ENCODE measurements at places on chromosomes 13 and 19.

- no peak for DNase-seq
These were observed 525 bp downstream of the CARS2 start for GRCh38 chr13:110705356-110705825.

GRCh38 chr13:75402787-75403186, 79.2 kb downstream of the TBC1D4 start:
- DNase-seq = no peak

- DNase-seq = no peak
These were observed 129.0 kb upstream of the SPRY2 start for GRCh38 chr13:80469853-80470381.

GRCh38 chr19:309206-309565, 18.0 kb upstream of the PLPP2 start:
- no peak for DNase-seq

- DNase-seq = no peak
These were observed 174.8 kb upstream of the SERP2 start for GRCh38 chr13:44198826-44199225.

DNA sequence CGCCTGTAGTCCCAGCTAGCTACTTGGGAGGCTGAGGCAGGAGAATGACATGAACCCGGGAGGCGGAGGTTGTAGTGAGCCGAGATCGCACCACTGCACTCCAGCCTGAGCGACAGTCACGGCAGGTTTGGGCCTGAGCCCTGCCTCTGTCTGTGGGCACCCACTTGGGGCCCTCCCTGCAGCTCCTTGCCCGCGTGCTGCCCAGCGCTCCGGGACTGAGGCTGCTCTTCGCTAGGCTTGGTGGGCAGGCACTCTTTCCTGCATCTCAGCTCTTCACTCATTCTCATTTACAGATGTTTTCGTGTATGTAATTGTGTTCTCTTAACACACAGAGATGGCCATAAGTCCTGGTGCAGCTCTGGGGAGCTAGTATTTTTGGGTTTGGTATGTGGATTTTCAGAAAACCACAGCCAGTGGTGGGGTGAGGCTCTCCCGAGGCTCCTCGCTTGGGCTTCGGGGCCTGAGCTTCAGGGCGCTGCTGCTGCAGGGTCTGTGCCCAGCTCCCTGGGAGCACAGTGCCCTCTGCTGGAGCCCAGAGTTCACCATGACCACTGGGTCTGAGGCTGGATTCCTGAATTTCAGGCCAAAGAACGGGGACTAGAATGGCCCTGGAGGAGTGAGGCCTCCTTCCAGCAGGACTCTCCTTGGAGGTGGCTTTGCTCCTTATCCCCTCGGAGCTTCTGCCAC, 15.2 kb downstream of the UPF1 start:
- DNase-seq = peak; percentile 45

- no peak for DNase-seq
These were observed 21.7 kb upstream of the CALM3 start for GRCh38 chr19:46579361-46579879.

DNA sequence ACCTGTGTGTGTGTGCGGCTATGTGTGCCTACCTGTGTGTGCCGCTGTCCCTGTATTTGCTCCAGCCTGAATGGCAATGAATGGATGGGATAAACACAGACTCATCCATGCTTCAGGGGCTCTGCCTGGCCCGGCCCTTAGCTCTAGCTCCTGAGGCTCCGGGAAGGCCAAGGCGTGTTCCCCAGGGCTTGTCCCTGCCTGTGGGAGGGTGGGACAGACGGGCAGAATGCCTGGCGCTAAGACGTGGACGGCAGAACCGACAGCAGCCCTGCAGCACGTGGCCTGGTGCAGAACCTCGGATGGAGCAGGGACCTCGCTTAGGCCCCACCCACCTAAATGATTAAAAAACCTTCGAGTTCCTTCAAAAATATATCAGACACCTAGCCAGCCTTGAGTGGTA, 57.8 kb upstream of the C13orf46 start:
- no peak for DNase-seq

- no peak for DNase-seq
These were observed 37.4 kb upstream of the EHD2 start for GRCh38 chr19:47675859-47676258.

GRCh38 chr19:42412227-42412626, 15.0 kb downstream of the LIPE start:
- DNase-seq = no peak

DNA sequence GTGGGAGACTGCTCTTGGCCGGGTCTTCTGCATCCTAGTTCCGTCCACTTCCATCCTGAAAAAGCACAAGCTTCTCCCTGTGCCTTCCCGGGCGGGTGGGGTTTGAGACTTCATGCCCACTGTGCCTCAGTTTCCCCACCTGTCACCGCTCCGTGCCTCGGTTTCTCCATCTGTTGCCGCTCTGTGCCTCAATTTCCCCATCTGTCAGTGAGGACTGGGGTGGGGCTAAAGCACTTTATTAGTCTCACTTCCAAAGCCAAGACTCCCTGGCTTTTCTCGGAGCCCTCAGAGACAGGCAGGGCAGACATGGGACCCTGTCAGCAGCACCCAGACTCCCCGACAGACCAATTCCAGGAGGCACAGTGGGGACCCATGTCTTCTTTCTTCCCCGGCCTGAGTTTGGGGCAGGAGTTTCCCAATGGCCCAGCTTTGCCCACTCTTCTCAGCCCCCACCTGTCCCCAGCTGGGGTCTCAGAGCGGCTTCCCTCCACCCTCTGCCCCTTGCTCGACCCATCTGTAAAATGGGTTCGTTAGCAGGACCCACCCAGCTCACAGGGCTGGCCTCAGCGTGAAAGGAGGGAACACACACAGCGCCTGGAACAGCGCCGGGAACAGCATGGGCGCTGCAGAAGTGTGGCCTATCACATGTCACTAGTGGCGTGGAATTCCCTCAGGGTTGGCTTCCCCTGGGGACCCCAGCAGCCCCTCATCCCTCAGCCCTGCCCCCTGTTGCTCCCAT, 4.6 kb upstream of the PEAK3 start:
- DNase-seq = no peak

DNA sequence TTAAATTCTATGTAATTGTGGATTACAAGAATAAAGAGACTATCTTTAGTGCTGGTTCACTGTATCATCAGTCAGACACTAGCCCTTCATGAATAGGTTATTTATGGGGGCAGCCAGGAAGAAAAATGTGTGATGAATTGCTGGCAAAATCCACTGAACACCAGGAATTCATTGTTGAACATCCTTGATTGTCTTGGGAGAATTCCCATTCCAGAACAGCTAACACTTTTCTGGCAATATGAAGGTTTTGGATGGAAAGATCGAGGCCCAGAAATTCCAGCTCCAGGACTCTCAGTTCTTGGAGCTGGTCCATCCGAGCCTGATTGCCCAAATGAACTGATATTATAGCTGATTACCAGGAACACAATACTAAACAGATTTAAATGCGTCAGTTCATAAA, 11.5 kb upstream of the SPART start:
- no peak for DNase-seq

DNA sequence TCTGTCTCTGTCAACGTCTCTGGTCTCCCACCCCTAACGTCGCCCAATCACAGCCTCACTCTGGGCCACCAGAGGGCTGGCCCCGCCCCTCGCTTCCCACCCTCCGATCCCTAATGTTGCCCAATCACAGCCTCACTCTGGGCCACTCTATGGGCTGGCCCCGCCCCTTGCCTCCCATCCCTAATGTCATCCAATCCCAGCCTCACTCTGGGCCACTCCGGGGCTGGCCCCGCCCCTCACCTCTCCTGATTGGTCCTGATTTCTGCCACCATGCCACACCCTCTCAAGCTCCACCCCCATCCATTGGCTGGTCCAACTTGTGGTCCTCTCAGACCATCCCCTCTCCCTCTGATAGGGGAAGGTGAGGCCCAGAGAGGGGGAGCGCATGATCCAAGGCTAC, 24.9 kb downstream of the CELF5 start:
- DNase-seq = no peak

GRCh38 chr13:74115133-74115532, 19.1 kb downstream of the KLF12 start:
- DNase-seq = no peak

- DNase-seq = no peak
These were observed 4.2 kb downstream of the PGPEP1 start for GRCh38 chr19:18344582-18344950.

DNA sequence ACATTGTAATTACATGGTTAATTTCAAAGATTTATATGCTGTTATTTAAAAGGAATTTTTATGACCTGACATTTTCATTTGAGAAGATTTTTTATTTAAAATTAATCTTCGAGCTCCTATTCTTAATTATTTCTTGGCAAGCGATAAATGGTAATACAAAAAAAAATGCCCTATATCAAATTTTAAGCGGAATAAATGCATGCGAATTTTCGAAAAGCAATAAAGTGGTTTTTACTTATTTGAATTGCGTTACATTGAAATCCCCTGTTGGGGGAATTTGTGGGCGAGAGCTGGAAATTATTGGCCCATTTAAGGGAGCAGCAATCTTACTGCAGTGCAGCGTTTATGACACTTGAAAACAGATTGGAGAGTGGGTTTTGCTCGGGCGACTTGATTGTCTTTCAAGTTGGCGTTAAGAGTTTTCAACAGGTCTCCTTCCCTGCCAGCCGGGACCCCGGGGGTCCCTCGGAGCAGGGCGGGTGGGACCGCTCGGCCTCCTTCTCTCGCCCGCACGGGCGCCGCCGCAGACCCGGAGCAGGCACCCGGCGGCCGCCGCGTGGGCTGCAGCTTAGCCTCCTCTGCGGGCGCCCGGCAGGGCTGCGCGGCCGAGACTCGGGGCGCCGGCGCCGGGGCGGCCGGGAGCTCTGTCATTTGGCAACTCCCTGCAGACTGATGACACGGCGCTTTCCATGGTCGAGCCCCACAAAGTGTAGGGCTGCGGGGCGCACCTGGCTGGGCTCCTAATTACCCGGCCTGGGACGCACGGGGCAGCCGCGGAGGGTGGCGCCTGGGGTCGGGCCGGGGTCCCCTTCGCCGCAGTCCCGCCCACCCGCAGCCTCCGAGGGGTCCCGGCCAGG, 255.1 kb upstream of the SOX21 start:
- DNase-seq = no peak

DNA sequence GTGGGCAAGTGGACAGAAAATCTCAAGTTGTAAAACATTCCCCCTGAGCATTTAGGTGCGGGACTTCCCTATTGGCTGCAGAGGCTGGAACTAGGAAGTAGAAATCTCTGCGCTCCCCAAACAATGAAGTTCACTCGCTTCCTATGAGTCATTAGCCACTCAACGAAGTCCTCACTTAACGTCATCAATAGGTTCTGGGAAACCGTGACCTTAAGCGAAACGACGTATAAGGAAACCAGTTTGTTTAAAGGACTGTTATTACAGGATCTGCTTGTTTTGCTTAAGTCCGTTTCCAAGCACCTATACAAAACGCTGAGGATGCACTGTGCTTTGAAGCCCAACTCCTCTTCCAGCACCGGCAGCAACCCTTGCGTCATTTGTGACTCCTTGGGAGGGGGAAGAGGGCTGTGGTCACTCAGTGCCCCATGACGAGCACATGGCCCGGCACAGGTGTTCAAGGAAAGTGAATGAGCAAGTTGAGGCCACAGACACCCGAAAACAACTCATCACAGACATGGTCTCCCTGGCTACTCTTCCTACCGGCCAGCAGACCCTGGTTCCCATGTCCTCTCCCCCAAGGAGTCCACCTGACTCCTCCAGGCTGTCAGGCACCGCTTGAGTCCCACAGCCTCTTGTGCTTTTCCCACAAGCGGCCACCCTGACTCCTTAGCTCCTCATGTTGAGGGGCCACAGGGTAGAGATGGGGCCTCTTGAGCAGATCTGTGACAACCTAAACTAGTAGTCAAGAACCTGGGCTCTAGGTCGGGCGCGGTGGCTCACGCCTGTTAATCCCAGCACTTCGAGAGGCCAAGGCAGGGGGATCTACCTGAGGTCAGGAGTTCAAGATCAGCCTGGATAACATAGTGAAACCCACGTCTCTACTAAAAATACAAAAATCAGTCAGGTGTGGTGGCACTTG, 4.8 kb downstream of the RPS16 start:
- DNase-seq = no peak

DNA sequence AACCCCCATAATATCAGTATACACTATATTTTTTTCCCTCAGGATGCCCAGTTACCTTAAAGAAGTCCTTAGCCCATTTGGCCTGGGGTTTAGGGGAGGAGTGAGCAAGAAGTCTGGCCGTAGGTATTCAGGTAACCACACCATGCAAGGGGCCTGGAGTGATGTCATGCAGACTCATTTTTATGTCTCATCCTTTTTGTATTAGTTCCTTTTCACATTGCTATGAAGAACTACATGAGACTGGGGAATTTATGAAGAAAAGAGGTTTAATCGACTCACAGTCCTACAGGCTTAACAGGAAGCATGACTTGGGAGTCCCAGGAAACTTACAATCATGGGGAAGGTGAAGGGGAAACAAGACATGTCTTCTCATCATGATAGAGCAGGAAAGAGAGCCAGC, 12.2 kb downstream of the TPP2 start:
- DNase-seq = no peak

- no peak for DNase-seq
These were observed 12.7 kb downstream of the PRAM1 start for GRCh38 chr19:8489561-8490394.

- no peak for DNase-seq
These were observed 231.1 kb upstream of the SERP2 start for GRCh38 chr13:44142540-44142867.

DNA sequence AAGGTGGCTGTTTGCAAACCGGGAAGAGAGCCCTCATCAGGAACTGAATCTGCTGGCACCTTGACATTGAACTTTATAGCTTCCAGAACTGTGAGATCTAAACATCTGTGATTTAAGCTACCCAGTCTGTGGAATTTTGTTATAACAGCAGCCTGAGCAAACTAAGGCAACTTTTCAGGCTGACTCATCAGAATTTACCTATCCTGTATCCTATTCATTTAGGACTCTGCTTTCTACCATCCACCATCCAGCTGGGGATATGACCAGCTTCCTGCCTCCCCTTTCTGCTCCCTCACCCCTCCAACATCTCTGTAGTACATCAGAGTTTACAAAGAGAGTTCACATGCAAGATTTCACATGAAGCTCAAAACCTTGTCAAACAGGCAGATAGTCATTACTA, 11.1 kb upstream of the CNMD start:
- DNase-seq = no peak
